Caki2 (cell line): ENCODE measurements at places on chromosomes 13 and 19. TPM values are rescaled to one million over a fixed set of nuclear protein-coding genes. Genes with fewer than 3 reads are reported as not detected.

Gene ZNF132
- 4.9 and 7.8 TPM in 2 replicates for total RNA-seq

Gene FGF14
- total RNA-seq, result not detected in 2 replicates

Gene TMED1
- 47.7 and 64.0 TPM in 2 replicates for total RNA-seq

Gene B3GNT3
- 9.8 and 15.8 TPM in 2 replicates for total RNA-seq

Gene LDLR
- total RNA-seq, result 43.3 and 54.3 TPM in 2 replicates

Gene ZNF208
- total RNA-seq, result not detected in 2 replicates

Gene TJP3
- total RNA-seq, result 2.7 and 5.0 TPM in 2 replicates

Gene TGFBR3L
- total RNA-seq, result not detected in 2 replicates

Gene TIMM50
- 243 and 282 TPM in 2 replicates for total RNA-seq

Gene CCDC8
- 0.12 and 0.51 TPM in 2 replicates for total RNA-seq

Gene GPC5
- total RNA-seq, result not detected in 2 replicates

DNA sequence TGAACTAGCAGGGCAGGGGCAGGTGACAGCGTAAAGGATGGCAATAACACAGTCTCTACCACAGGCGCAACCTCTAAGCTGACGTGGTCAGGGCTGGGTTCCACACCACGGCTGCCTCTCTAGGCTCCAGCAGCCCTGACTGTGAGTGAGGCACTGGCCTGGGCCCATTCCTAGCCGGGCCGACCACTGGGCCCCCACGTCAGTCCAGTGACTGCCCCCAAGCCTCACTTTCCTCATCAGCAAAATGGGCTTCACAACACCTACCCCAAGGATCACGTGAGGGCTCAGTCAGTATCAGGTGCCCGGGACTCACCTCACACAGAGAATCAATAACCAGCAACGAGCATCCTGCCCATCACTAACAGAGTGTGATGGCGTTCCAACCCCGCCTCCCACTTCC lies 5.2 kb downstream of the ZFR2 start:
- no peak for DNase-seq

- DNase-seq, result no peak
Observed at GRCh38 chr19:5153601-5154128, 184.8 kb downstream of the KDM4B start.

GRCh38 chr19:19300613-19301012 lies 19.7 kb downstream of the SUGP1 start:
- DNase-seq, result no peak

GRCh38 chr13:61144301-61144700 lies 271.3 kb downstream of the PCDH20 start:
- DNase-seq, result no peak

DNA sequence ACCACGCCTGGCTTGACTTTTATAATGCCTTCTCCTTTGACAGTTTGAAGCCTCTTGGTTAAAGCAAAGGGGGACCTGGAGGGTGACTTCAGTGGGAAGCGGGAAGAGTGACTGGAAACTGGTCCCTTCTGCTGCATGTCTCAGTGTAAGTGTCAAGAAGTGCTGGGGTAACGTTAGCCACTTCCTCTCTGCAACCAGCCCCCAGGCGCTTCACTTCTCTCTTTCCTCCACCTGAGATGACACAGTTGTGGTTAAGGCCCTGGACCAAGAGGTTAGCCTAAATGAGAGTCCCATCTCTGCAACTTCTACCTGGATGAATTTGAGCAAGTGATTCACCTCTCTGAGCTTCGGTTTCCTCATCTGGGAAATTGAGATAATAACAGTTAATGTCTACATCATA lies 16.3 kb downstream of the LEUTX start:
- DNase-seq, result no peak

GRCh38 chr13:108643646-108644353 lies 14.4 kb downstream of the MYO16 start:
- no peak for DNase-seq

DNA sequence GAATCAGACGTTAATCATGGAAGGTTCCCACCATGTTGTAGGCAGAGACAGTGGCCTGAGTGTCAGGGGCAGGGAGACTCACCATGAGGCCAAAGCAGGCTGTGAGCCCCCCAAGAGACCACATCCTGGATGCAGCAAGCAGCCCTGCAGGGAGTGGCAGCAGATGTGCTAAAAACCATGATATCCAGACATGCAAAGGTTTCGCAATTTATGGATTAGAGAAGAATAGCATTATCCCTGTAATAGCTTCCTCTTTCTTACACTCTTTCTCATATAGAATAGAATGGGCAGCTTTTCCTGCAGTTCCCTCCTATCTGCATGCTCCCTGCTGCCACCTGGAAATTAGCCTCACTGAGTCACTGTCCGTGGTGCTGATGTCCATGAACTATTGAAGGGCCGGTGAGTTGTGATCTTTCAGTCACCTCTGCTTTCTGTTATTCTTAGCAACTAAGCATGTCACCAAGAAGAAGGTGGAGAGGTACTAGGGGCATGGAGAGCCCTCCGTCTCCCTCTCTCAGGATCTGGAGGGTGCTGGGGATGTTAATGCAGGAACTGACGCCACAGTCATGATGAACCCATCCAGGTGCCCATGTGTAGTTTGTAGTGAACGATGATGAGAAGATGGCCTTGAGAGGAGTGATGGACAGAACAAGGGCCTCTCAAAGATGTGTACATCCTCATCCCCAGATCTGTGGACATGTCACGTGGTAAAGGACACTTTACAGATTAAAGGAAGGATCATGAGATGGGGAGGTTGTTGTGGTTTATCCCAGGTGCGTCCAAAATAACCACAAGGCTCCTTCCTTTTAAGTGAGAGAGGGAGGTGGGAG lies 9.9 kb downstream of the CEACAM4 start:
- DNase-seq, result peak; percentile 53

DNA sequence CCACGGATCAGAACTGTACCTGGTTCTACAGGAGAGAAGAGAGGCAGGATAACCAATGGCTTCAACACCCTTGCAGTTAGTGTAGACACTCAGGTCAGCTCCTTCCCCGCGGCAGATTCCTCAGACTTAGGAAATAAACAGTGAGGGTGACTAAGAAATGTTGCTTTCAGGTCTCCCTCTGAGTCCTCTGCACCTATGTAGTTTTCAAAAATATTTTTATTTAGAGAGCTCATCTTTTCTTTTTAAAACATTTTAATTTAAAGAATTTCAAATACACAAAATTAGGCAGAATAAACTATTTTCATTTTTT lies 195.2 kb downstream of the KLF12 start:
- no peak for DNase-seq

DNA sequence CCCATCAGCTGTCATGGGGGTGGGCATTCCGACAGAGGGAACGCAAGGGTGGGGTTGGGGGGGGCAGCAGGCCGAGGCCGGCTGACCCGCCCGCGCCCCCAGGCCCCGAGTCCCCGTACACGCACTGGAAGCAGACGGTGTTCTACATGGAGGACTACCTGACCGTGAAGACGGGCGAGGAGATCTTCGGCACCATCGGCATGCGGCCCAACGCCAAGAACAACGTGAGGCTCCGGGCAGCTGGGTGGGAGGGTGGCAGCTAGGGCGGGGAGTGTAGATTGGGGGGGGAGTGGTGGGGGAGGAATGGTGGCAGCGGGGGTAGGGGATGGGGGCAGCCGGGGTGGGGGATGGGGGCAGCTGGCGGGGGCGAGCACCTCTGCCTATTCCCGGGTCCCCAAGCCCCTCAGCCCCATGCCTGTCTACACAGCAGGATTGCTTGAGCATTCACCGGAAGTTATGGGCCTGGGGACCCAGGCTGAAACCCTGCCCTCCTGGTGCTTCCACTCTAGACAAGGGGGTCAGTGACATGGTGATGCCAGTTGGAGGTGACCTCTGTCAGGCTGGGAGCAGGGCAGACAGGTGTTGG lies 2.8 kb upstream of the ADM5 start:
- no peak for DNase-seq

GRCh38 chr13:24135674-24136300 lies 24.7 kb upstream of the SPATA13 start:
- DNase-seq, result no peak

GRCh38 chr13:97348569-97349100 lies 85.3 kb upstream of the RAP2A start:
- no peak for DNase-seq

GRCh38 chr13:107289540-107289939 lies 721.6 kb upstream of the ARGLU1 start:
- no peak for DNase-seq

- DNase-seq, result no peak
Observed at GRCh38 chr13:24068472-24068871, 92.0 kb upstream of the SPATA13 start.

GRCh38 chr13:42534785-42535184 lies 39.2 kb upstream of the TNFSF11 start:
- DNase-seq, result no peak

GRCh38 chr19:16945364-16945714 lies 56.5 kb downstream of the F2RL3 start:
- no peak for DNase-seq

GRCh38 chr19:41367848-41368301 lies 3.9 kb upstream of the B9D2 start:
- DNase-seq, result peak; percentile 93

DNA sequence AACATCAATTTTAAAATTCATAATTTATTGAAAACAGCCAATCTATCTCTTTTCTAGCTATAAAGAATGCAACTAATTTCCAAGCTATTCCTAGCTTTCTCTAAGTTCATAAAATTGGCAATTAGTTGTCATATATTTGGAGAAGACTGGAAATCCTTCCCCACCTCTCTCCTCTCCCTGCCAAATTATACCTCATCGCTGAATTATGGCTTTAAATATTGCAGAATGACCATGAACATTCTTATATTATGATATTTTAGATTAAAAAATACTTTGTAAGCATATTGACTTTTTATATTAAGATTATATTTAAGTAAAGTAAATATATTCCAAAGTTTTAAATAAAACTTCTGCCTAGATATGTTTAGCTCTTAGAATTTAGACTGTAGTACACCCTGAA lies 58.2 kb downstream of the ESD start:
- no peak for DNase-seq

GRCh38 chr19:12139269-12139668 lies 881 bp downstream of the ZNF20 start:
- peak; percentile 20 for DNase-seq

DNA sequence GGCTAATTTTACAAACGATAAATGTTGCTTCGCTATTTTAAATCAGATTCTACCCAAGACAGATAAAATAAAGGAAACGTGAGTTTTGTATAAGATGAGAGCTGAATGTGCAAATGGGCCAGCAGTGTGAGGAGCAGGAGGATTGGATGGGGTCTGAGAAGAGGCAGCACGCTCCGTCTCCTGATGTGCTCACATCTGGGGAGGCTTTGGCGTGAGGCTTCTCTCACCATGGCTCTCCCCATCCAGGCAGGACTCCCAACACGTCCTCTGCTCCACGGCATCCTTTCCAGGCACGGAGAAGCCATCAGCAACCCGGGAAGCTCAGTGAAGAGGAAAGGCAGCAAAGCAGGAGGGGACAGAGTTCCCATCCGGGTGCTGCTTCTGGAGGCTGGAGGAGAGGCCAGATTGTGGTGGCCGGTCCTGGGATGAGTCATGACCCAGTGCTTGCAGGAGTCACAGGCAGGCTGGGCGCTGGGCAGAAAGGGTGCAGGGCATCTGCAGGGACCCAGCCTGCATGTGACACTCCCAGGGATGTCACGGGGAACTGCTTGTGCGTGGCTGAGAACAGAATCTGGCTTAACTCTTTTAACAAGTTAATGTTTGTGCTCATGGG lies 47.5 kb downstream of the ZNF536 start:
- no peak for DNase-seq

DNA sequence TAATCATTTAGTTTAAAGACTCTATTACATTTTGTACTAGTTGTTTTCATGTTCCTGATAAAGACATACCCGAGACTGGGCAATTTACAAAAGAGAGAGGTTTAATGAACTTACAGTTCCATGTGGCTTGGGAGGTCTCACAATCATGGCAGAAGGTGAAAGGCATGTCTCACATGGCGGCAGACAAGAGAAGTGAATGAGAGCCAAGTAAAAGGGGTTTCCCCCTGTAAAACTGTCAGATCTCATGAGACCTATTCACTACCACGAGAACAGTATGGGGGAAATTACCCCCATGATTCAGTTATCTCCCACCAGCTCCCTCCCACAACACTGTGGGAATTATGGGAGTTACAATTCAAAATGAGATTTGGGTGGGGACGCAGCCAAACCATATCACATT lies 129.2 kb downstream of the PAN3 start:
- no peak for DNase-seq

DNA sequence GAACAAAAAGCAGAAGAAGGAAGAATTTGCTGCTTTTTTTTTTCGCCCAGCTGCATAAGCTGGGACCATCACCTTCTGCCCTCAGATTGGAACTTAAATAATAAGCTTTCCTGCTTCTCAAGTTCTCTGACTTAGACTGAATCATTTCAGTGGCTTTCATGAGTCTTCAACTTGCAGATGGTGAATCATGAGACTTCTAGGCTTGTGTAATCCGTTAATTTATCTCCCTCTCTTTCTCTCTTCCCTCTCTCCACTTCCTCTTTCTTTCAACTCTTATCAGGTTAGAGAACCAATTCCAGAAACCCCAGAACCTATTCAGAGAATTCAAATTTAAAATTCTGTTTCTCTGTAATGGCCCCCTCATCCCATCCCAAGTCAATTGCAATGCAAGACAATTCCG lies 1153.7 kb downstream of the PCDH9 start:
- no peak for DNase-seq

DNA sequence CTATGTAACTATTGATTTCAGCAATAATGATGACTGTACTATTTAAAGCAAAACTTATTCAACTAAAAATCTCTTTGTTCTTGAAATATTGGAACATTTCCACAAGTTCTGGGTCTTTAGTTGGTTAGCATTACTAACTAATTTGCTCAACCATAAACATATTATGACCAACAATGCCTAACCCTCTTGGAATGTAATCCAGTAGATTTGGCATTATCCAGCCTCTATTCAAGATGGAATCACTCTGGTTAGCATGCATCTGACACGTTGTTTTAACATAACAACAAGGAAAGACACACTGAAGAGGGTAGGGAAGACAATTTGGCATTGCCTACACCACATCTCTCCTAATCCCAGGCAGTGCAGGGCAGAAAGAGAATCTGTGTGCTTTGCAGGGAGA lies 941.3 kb upstream of the PCDH20 start:
- no peak for DNase-seq

DNA sequence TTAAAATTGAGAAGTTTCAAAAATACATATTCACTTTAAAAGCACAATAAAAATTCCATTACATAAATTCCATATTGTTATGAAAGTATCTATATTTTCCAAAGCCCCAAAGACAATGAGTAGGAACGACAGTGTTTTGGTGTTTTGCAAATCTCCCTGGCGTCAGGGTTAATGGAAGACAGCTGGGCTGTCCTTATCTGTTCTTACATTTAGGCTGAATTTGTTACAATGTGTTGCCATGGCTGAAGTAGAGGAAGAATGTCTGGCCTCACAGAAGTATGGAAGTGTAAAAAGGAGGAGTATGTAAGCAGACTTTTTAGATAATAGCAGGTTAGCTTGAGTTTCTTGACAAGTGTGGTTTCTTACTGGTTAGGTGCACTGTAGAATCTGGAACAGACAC lies 124.4 kb upstream of the SPATA13 start:
- DNase-seq, result no peak

- no peak for DNase-seq
Observed at GRCh38 chr19:1161716-1162115, 12.4 kb downstream of the SBNO2 start.

DNA sequence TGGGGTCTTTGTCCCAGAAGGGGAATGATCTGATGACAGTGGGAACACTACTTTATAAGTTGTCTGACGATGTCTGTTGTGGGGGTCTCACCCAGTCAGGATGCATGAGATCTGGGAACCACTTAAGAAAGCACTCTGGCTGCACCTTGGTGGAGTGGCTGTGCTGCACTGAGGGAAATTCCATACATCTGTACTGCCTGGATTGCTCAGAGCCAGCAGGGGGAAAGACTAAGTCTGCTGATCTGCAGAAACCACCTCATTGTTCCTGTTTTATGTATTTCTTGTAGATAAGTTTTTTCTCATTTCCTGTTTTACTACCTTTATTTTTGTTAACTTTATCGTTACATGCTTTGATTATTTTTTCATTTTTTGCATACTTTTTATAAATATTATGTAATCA lies 27.3 kb downstream of the ZNF430 start:
- no peak for DNase-seq
